Stimulated activated CD8-positive, alpha-beta memory T cell treated with anti-CD3 and anti-CD28 coated beads, Interleukin-7, amount 100 ng/mL, for 24 hours (primary cell): ENCODE measurements at places on chromosomes 7 and 10.

DNA sequence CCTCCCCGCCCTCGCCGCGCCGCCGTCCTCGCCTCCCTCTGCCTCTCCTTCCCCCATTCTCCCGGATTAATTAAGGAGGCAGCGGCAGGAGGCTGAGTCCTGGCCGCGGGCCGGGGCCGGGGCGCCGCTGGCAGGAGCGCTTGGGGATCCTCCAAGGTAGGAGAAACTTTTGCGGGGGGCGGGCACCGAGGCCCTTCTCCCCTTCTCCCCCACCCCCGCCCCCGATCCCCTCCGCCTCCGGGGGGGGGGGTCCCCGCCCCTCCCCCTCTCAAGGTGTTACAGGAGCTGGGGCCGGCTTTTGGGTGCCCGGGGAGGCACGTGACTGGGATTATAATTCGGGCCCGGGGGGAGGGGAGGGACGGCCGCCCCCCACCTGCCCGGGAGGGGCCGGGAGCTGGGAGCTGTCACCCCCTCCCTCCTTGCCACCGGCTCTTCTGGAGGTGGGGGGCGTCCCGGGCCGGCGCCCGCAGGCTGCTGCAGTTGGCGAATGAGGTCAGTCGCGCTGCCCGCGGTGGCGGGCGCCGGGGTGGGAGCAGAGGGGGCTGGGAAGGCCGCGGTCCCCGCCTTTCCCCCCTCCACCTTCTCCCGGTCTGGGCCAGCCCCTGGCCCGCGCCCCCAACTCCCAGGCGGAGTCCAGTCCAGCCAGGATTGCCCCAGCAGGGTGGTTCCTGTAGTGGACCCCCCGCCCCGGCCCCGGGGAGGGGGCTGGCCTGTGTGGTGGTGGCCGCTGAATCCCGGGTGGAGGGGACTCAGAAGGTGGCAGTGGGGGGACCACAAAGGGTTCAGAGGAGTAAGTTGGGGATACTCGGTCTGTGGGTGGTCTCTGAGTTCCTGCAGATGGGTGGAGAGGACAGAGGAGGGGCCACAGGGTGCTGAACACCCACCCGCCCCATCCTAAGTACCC is 567 bp downstream of the GTF2IRD1 start:
- no peak for DNase-seq

- no peak for DNase-seq
These were observed 28.7 kb downstream of the MGMT start for GRCh38 chr10:129495698-129496097.

- no peak for DNase-seq
These were observed 40.1 kb upstream of the PPP1R17 start for GRCh38 chr7:31646942-31647341.

DNA sequence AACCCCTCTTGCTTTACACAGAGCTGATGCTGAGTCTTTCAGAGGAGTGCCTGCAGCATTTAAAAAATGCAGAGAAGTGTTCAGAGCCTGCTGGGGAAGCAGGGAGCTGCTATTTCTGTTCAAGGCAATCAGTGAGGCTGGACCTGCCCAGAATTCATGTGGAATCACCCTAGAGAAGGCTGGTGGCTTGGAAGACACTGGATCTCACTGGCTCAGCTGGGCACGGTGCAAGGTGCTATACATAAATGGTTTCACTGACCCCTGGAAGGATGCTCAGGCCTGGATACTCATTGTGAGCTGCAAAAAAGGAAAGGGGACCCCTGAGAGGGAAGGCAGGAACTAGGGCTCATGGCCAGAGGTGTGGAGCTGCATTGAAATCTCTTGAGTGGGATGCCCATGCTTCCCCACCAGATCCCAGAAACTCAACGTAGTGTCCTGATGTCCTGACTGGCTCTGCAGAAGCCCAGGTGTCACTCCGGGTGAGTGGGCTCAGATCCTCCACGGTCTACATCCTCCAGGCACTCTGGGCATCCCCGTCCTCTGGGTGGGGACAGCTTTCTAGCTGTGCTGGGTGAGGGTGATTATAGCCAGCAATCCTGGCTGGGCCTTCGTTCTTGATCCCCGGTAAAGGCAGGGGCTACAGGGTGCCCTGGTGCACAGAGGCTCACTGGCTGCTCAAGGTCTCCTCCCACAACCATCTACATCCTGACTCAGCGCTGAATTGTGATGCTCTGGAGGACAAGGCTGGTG is 77.2 kb upstream of the TNS3 start:
- DNase-seq, result no peak

DNA sequence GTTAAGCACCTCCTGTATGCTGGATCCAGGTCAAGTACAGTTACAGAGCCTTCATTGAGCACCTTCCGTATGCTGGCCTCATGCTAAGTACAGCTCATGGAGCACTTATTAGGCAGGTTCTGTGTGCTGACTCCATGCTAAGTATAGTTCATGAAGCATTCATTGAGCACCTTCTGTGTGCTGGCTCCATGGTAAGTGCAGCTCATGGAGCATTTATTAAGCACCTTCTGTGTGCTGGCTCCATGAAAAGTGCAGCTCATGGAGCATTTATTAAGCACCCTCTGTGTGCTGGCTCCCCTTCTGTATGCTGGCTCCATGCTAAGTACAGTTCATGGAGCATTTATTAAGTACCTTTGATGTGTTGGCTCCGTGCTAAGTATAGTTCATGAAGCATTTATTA is 30.5 kb downstream of the MMD2 start:
- no peak for DNase-seq

DNA sequence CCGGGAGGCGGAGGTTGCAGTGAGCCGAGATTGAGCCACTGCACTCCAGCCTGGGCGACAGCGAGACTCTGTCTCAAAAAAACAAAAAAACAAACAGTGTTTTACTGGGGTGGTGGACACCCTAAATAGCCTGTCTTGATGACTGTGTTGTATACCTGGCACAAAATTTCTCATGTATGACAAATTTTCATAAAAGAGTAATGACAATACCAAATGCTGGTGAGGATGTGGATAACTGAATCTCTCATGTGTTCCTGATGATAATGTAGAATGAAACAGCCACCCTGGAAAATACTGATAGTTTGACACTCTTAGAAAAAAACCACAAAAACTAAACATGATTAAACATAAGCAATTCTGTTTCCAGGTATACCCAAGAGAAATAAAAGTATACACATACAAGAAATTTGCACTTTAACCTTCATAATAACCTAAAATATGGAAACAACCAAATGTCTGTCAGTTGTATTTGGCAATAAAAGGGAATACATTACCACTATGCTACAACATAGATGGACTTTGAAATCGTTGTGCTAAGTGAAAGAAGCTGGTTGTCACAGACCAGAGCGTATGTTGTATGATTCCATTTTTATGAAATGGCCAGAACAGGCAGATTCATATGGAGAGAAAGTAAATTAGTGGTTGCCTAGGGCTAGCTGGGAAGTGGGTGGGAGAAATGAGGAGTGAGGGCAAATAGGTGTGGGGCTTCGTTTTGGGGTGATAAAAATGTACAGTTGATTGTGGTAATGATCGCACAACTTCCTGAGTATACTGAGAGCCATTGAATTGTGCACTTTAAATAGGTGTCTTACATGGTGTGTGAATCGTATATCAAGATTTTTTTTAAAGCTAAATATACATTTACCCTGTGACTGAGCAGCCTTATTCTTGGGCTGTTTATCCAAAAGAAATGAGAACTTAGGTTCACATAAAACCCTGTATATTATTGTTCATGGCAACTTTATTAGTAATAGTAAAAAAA is 12.5 kb downstream of the WDR37 start:
- no peak for DNase-seq

GRCh38 chr7:144074374-144074773 is 4.8 kb downstream of the OR2A25 start:
- no peak for DNase-seq

- no peak for DNase-seq
These were observed 110.4 kb downstream of the AHR start for GRCh38 chr7:17408904-17409290.

GRCh38 chr10:118101501-118101900 is 54.8 kb upstream of the RAB11FIP2 start:
- DNase-seq, result no peak

DNA sequence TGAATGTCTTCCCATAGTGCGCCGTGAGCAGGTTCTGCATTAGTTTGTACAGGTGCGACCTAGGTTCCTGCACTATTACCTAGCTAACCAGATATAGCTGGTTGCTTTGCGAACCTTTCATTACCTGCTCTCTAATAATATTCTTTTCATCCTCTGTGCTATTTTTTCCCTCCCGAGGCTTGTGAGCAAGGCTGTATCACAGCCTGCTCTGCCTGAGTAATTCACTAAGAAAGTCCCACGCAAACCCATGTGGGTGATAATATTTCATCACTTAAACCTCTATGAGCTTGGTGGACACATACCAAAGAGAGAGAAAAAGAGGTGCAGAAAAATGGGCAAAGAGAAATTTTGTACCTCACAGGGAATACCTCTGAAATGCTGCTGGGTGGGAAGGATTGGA is 8.4 kb downstream of the INHBA start:
- no peak for DNase-seq

- DNase-seq, result no peak
These were observed 385.8 kb upstream of the GHITM start for GRCh38 chr10:83753490-83753889.

GRCh38 chr10:70849582-70850016 is 33.9 kb downstream of the SGPL1 start:
- DNase-seq, result no peak

DNA sequence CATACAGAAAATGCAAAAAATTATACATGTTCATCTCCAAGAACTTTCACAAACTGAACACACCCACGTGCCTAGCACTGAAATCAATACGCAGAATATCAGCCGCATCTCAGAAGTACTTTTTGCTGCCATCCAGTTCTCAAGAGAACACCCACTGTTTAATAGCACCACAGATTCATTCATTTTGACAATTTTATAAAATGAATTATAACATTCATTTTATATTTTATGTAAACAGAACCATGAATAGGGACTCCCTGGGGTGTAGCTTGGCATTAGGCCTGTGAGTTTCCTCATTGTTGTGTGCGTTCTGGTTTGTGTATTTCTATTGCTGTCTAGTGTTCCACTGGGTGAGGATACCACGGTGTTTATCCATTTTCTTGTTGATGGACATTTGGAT is 77.3 kb upstream of the PIP4K2A start:
- no peak for DNase-seq

GRCh38 chr10:43793704-43794103 is 145.0 kb upstream of the ZNF32 start:
- no peak for DNase-seq

GRCh38 chr7:36657036-36657660 is 67.1 kb downstream of the AOAH start:
- no peak for DNase-seq

GRCh38 chr7:80971225-80971624 is 52.4 kb upstream of the SEMA3C start:
- no peak for DNase-seq

DNA sequence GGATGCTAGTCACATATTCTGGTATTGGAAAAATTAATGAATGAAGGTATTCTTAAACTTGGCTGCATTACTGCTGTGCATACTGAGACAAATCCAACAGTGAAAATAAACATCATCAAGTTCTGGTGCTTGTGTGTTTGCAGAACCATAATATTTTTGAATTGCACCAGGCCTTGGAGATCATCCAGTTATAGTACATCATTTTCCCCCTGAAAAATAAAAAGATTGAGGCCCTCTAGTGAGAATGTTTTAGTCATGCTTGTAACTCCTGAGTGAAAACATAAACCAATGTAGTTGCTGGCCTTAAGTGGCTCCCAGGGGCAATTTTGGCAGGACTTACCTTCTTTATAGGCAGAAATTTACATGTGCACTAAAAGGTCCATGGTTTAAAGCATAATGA is 218.8 kb upstream of the TMEM229A start:
- no peak for DNase-seq

- no peak for DNase-seq
These were observed 75.7 kb downstream of the IGF2BP3 start for GRCh38 chr7:23394488-23395171.

DNA sequence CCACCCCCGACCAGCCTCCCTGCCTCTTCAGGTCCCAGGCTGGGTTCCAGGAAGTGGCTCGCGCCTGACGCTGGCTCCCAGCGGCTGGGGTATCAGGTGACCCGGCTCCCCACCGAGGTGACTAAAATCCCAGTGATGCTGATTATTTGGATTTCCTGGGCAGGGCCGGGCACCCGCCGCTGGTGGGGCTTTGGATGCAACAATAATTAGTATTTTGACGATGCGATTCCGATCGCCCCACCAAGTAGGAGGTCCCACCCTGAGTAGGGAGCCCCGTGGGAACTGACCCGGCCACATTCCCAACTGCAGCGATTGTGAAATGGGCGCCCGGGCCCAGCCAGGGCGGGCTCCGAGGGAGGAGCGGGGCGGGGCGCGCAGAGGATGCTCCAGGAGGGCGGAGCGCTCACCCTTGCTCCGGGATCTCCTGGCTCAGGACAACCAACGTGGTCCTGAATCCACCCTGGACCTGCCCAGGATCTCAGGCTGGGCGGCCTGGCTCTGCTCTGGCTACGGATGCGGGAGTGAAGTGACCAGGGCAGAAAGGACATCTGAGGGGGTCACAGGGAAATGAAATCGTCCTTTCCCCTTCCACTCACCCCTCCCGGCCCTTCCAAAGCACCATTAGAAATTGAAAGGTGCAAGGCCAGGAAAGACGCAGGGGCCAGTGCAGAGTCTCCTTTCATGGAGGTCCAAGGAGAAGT is 32.6 kb downstream of the DUSP5 start:
- no peak for DNase-seq

DNA sequence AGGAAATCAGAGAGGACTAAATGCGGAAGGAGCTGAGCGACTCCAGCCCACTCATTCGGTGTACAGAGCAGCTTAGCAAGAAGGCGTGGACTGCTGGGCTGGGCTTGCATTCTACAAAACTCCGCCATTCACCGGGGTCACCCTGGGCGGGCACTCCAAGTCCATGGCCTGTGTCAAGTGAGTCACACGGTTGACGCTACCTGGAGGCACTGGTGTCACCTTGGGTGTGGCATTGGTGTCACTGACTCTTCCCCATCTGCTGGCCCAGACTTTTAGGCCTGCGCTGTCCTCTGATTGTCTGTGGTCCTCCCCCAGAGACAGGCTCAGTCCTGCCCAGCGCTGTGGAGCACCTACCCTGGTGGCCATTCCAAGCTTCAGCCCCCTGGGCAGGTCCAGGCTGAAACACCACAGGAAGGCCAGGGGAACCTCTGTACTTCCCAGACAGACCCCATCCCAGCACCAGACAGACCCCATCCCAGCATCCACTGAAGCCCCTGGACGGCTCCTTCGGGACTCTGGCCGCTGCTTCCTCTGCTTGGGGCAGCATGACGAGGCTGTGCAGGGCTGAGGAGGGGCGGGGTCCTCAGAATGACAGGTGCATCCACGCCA is 30.6 kb upstream of the CNPY1 start:
- no peak for DNase-seq

GRCh38 chr10:49281461-49281860 is 17.5 kb upstream of the C10orf71 start:
- DNase-seq, result no peak
